ENCODE measurements at places on chromosomes 4 and X.

DNA sequence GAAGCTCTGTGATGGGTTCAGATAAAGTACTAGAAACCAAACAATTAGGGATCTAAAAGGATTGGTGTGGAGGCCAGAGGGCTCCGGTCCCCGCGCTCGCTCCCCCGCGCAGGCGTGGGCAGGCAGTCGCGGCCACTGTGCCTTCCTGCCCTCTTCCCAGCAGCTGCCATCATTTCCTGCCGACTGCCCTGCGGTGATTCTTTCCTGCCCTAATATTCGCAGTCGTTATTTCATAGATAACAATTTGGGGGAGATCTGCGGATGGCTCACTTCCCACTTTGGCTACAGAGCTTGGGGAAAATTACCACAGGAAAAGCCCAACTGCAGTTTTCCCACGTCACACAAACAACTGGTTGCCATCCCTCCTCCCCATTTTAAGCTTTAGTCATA lies 2.2 kb downstream of the GRIA2 start:
- DNase-seq = no peak

- DNase-seq = peak; percentile 10
Measured at GRCh38 chr4:4488405-4489404, 53.1 kb downstream of the STX18 start.

DNA sequence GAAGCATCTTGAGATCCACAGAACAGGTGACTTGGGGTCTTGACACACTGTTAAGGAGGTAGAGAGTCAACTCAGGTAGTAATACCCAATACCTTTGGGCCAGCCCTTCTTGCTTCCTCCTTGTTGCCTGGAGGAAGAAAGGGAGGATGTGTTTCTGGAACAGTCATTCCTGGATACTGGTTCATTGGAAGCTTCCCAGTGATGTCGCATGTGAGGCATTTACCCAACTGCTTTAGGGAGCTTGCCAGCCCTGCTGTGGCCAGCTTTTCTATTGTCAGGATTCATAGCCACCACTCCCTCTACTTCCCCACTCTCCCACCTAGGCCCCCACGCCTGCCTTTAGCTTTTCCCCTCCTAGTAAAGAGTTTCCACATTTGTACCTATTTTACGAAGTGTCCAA lies 310.3 kb upstream of the PRPS2 start:
- no peak for DNase-seq

GRCh38 chr4:73021634-73022033 lies 47.9 kb downstream of the COX18 start:
- no peak for DNase-seq

DNA sequence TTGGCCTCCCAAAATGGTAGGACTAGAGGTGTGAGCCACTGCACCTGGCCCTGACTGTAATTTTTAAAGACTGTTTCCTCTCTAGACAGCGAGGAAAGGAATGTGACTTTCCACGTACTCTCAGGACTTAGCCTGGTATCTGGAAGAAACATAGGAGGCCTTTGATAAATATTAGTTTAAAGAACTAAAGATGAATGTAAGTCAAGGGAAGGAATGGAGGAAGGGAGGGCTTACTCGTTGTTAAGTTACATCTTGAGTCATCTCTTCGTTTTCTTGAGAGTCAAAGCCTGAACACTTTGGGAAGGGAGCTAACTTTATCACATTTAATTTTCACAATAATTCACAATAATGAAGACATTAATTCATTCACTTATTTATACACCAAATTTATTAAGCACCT lies 7.2 kb upstream of the LNX1 start:
- DNase-seq = no peak

DNA sequence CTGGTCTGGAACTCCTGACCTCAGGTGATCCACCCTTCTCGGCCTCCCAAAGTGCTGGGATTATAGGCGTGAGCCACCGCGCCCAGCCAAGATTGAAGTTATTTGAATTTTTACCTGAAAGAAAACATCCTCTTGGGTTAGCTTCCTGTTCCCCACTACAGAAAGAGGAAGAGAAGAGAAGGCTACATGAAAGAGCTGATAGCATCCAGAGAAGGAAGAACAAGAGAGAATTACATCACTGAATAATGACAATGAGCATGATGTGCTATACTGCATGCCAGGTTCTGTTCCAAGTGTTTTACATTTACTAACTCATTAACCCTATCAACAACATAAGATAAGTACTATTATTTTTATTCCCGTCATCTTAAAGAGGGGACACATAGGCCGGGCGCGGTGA lies 11.5 kb upstream of the TBC1D1 start:
- no peak for DNase-seq

GRCh38 chrX:23699636-23700194 lies 32.4 kb downstream of the PRDX4 start:
- no peak for DNase-seq

DNA sequence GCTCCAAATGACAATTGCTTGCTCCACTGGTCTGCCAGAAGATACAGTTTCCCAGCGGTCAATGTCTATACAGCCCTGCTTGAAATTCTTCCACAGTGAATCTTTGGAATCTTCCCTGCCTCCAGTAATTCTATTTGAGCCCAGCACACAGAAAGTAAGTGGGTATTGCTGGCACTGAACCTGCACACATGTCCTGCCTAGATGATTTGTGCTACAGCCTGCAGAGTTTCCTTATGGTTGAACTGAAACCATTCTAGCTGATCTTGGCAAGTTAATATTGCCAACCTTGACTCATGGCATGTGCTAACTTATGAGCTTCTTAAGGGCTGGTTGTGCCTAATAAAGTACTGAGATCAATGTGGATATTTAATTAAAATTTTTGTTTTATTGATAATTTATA lies 553.8 kb upstream of the GNPDA2 start:
- DNase-seq = no peak

DNA sequence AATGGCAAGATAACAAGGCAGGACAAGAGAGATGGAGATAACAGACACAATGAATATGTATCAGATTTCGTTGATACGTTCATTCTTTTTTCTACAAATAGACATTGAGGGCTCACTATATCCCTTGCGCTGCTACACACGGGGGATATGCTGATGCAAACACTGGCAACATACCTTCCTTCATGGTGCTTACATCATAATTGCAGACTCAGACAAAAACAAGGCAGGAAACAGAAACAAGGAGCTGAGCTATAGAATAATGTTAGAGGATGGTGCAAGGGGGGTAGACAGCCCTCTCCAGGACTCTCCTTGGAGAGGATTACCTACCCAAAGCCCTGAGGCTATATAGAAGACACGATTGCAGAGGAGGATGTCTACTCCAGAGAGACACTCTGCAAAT lies 1069.5 kb downstream of the DMD start:
- no peak for DNase-seq

GRCh38 chrX:24196509-24196908 lies 47.0 kb downstream of the ZFX start:
- no peak for DNase-seq

DNA sequence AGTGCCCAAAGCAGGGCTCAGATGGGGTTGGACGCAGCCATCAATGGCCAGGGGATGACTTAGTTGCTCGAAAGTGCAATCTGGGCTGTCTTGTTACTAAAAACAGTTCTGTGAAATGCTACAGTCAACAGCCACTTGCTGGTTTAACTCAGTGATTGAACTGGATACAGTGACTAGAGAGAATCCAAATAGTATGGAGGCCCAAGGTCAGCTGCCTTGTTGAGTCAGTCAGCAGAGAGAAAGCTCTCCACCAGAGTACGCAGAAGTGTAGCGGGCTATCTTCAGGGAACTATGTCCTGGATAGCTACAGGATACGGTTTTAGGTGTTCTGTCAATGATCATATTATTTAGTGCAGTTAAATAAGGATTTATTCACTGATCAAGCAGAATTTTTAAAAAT lies 68.4 kb downstream of the TRAPPC11 start:
- DNase-seq = no peak

DNA sequence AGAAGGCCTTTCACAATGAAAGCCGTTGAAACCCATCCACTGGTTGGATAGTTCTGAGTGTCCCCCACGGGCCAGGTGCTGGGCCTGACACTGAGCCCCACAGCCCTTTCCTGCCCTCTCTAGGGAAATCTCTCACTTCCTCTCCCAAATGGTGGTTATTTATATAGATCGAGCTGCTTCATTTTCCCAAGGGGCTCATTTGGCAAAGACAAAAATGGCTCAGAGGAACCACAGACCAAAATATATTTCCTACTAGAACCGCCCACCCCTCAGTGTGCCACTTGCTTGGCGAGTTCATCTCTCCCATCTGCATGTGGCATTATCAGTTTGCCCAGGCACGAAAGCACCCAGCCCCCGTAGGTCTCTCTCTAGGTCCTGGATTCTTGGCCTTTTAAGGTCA lies 53.3 kb upstream of the STIM2 start:
- no peak for DNase-seq

GRCh38 chr4:57496697-57497471 lies 386.7 kb upstream of the IGFBP7 start:
- no peak for DNase-seq

- no peak for DNase-seq
Measured at GRCh38 chrX:136115126-136115903, 32.0 kb upstream of the FHL1 start.

DNA sequence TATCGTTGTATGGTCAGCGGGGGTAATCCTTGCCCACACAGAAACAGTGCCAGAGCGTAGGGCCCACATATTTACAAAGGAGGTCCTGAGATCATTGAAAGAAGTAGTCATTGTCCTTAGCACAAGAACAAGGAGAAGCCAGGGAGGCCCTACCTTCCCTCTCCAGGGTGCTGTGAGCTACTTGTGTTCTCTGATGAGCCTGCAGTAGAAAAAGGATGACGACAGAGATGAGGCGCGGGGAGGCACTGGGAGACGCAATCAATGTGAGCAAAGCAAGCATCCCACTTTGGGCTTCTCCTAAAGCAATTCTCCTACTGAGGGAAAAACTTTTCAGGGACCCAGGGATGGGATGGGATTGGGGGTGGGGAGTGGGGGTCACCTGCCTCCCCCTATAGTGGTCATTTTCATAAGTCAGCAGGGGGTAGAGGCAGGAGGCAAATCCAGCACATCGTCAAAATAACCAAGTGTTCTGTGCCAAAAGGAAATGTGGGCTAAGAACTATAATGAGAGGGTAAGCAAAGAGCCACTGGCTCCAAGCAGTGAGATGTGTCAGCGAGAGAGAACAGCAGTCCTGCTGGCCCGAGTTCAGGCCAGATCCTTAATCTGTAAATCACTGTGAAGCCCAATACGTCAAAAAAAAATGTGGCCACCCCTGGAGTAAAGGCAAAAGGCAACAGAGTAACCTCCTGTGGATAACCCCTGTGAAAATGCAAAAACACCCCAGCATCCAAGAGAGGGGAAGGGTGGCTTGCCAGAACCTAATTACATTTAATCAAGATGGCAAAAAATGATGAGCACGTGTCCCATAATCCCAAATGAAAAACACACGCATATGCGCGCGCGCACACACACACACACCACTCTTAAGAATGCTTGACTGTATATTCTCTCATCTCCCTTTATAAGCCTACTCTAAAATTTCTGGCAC lies 136.6 kb upstream of the HHIP start:
- DNase-seq = no peak

- no peak for DNase-seq
Measured at GRCh38 chrX:119784747-119785446, 6.5 kb downstream of the RPL39 start.

DNA sequence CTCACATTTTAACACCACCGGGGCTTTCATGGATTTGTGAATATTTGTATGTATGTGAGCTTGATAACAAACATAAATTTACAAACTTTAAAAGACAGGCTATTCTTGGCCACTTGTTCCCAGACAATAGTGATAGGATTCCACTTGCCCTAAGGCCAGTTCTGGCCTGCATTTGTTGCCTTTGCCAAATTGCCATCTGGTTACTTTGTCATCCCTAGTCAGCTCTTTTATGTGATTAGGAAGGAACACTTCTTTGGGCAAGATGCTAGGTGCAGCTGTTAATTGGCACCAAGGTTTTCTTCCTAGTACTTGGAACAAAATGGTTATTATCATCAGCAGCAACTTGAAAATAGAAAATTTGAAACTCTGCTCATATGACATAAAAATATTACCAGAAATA lies 63.3 kb downstream of the CCSER1 start:
- DNase-seq = no peak

GRCh38 chrX:39453889-39454621 lies 643.7 kb downstream of the BCOR start:
- DNase-seq = no peak

- DNase-seq = peak; percentile 54
Measured at GRCh38 chr4:151015459-151016347, 619 bp upstream of the LRBA start.

GRCh38 chrX:46770817-46771163 lies 11.9 kb upstream of the SLC9A7 start:
- peak; percentile 11 for DNase-seq
